CD4-positive, alpha-beta T cell treated with Interleukin-15 for 1 hour (primary cell): ENCODE measurements at places on chromosomes 12 and 14.

GRCh38 chr14:75448209-75448608 is 20.4 kb downstream of the JDP2 start:
- DNase-seq: no peak

DNA sequence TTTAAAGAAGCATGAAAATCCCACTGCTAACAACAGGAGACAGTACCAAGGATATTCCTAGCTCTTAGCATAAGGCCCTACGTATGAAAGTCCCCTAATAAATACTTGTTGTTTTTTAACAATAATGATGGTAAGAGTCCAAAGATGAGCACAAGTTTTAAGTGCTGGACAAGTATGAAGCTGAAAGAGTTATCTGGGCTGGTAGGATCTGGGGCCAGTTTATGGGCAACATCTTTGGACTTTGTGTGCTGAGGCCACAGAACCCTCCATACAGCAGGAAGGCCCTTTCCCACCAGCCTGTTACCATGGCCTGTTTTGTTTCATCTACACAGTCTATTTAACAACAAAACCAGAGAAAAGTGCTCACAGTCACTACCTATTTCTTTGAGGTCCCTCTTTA is 12.5 kb upstream of the PLXNC1 start:
- DNase-seq: no peak

DNA sequence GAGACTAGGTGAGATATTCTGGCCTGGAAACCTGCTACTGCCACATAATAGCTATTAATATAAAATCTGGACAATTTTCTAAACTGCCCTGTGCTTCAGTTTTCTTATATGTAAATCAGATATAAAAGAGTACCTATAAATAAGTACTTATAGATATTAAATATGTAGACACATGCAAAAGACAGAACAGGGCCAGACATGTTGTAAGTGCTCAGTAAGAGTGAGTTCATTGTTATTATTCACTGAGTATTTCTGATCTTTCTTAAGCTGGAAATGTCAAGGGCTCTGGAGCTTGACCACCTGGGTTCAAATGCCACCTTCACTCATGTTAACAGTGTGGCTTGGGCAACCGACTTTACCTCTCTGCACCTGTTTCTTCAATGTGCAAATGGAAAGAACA is 179.8 kb downstream of the GALC start:
- no peak for DNase-seq

DNA sequence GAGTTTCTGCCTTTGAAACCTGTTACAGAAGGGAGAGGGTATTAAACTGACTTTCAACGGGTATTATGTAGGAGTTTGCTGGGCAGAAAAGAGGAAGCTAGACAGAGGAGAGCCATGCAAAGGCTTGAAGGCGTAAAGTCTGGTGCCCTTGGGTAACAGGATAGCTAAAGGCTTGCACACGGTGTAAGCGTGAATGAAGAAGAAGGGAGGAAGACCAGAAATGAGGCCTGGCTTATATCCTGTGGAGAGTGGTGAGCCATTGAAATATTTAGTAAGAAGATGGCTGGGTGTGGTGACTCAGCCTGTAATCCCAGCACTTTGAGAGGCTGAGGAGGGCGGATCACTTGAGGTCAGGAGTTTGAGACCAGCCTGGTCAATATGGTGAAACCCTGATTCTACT is 22.6 kb downstream of the SUDS3 start:
- no peak for DNase-seq

GRCh38 chr14:95327558-95328374 is 8.1 kb upstream of the CLMN start:
- DNase-seq: peak; percentile 54

DNA sequence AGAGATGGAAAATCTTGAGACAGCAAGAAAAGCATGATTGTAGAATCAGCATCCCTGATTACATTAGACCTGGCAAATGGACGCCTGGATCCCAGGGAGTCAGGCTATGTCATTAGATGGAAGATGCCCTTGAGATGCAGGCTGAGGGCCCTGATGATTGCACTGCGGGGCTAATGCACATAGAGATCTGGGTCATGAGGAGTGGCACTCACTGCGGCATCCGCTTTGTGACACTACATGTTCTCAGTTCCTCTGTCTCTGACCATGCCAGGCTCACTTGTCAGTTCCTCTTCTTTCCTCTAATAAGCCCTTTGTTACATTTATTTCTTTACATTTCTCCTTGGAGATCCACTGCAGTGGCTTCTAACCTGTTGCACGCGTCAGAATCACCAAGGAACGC is 70.1 kb upstream of the GPATCH2L start:
- peak; percentile 29 for DNase-seq

- DNase-seq: no peak
Observed at GRCh38 chr12:21296348-21296747, 38.4 kb downstream of the SLCO1A2 start.

GRCh38 chr12:42892702-42893551 is 303.4 kb upstream of the PRICKLE1 start:
- DNase-seq: no peak

GRCh38 chr14:29390081-29390832 is 537.4 kb downstream of the PRKD1 start:
- DNase-seq: no peak

GRCh38 chr12:64030155-64030554 is 185.7 kb downstream of the SRGAP1 start:
- no peak for DNase-seq

GRCh38 chr12:62957233-62957953 is 22.4 kb upstream of the PPM1H start:
- DNase-seq: no peak

DNA sequence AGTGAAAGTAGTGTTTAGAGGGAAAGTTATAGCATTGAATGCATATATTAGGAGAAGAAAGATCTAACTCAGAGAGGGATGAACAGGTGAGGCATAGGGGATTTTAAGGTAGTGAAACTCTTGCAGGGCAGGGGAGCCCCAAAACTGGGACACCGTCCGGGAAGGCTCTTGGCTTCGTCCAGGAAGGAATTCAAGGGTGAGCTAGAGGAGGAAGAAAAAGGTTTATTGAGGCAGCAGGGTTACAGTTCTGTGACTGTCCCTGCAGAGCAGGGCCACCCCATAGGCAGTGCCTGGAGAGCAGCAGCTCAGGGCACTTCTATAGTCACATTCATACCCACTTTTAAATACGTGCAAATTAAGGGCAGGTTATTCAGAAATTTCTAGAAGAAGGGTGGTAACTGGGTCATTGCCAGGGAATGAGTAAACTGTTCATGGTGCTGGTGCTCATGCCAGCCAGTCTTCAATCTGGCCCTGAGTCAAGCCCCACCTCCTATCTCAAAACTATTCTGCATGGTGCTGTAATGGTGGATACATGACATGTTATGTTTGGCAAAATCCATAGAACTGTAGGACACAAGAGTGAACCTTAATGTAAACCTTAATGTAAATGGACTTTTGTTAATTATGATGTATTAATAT is 1.2 kb upstream of the OAS1 start:
- no peak for DNase-seq

GRCh38 chr12:19694627-19695026 is 255.3 kb downstream of the AEBP2 start:
- DNase-seq: no peak

GRCh38 chr14:79278798-79279644 is 932.3 kb downstream of the DIO2 start:
- DNase-seq: no peak

DNA sequence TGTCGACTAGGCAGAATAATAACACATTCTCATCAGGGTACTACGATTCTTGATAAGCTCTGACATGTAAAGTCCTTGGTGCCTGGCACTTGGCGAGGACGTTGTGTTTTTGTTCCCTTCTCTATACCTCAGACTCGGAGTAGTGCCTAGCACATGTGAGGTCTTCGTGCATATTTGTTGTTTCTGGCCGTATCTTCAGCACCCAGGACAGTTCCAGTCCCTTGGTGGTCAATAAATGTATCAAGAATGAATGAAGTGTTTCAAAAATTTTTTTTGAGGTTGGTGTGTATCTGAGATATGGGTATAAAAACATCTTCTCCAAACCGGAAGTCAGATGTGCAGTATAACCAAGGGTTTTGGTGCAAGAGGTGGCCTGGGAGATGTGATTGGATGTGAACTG is 198.2 kb downstream of the AACS start:
- no peak for DNase-seq

DNA sequence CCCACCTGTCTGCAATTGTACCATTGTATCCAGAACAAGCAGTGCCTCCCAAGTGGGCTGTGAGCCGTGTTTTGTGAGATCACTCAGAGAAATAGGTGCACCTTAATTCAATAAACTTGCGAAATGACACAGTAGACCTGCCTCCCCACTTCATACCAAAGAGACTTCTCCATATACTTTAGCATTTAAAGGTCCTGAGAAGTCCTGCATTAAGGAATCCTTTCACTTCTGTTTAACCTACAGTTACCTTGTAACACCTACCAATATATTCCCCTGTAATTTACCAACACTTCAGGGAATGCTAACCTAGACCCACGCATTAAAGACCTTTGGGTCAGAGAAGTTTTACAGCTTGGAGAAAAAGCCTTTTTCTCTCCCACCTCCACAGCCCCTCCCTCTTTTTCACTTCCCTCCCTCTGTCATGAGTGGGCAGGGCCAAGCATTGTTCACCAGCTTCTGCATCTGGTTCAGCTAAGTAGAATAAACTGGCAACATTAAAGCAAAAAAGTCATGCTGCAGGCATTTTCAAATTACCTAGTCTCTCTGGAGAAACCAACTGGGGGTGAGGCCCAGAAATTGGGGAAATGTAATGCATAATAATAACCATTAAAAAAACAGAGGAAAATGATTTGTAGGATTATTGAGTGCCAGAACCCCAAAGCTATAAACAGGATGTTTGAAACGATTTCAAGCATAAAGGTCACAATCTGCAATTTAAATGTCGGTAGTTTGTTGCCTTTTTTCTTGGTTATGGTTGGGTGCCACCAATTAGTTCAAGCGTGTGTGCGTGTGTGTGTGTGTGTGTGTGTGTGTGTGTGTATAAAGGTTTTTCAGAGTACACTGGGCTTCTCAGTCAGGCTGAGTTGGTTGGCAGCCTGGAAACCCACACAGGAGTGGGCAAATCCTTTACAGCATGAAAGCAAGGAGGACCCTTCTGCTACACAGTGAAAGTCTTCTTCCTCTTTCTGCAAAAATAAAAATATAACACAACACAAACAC is 13.7 kb upstream of the WSCD2 start:
- no peak for DNase-seq

- no peak for DNase-seq
Observed at GRCh38 chr14:21768875-21769257, 95.2 kb upstream of the OR4E1 start.

DNA sequence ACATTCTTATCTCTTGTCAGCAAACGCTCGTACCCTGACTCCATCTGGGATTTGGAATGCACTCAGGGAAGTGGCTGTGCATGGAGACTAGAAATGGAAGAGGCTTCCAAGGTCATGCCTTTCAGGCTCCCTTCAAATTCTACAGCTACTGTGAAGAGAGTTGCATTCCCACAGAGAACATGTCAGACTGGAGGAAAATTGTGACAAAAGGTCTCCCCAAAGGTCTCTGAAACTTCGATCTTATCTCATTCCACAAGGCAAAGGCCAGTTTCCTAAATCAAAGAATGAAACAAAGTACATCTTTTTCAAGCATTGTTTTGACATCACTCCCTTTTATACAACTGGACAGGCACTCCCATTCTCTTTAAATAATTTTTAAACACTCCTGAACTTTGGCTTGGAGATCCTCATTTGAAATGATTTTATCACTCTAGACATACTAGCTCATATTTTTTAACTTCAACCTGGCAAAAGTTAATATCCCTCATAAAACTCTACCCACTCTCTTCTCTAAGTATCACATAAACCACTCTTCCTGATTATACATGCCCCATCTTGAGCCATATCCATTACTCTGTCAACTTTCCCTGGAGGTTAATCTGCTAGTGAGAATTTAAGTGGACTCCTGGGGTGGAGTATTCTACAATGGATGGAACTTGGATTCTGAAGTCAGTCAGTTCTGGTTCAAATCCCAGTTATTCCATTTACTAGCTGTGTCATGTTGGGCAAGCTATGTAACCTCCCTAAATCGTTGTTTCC is 218.1 kb upstream of the HMGA2 start:
- no peak for DNase-seq

DNA sequence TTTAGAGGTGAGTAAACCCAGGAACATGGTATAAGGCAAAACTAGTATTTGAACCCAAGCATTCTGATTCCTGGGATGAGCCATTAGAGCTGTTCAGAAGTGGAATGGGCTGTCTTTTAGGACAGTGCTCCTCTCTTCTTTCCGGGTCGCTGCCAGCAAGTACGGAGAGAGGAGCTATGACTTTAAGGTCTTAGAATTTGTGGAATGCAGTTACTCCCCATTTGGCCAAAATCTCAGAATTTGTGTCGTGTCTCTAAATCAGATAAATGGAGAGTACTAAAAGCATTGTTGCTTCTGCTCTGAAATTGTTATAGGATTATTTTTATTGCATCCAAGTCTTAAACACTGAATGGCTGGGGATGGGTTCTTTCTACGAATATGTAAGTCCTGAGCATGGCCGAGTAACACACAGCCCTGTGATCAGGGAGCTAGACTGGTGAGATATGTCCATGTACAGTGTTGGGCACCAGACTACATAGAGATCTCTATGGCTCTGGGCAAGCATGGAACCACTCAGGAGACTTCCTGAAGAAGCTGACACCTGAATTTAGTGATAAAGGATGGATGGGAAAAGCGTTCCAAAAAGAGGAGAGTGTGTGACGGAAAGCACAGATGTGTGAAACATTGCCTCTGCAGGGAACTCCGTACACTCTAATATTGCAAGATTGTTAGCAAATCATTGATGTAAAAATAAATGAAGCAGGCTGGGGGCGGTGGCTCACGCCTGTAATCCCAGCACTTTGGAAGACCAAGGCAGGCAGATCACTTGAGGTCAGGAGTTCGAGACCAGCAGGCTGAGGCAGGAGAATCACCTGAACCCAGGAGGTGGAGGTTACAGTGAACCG is 184.7 kb downstream of the SRGAP1 start:
- no peak for DNase-seq

GRCh38 chr14:68781161-68782021 is 11.5 kb downstream of the ZFP36L1 start:
- DNase-seq: peak; percentile 69

- no peak for DNase-seq
Observed at GRCh38 chr12:63838411-63838810, 6.1 kb upstream of the SRGAP1 start.

- no peak for DNase-seq
Observed at GRCh38 chr12:80810874-80811273, 94.2 kb downstream of the MYF5 start.

- DNase-seq: no peak
Observed at GRCh38 chr14:33596211-33597080, 354.4 kb downstream of the EGLN3 start.

GRCh38 chr14:24607635-24608514 is 1.6 kb downstream of the GZMH start:
- DNase-seq: no peak

GRCh38 chr12:78192979-78193378 is 362.3 kb downstream of the NAV3 start:
- DNase-seq: no peak
